ENCODE measurements at places on chromosomes 13 and 19.
A peak's percentile ranks its signal among the peaks of the same experiment; 100 is the strongest.

DNA sequence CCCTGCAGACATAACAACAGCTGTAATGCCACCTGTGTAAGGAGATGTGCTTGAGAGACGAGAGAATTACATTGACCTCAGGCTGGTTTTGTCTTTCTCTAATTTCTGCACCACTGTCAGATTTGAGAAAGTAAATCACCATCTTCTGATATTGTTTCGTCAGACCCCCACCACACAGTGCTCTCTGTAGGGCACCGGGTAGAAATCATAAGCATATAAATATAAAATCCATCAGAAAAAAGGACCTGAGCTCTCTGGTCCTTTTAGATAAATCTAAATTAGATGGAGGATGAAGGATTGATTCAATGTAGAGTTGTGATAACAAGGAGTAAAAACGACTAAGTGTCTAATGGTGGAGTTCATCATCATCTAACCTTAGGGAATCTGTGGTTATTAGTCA is 1981.0 kb upstream of the PRR20A start:
- DNase-seq: no peak

DNA sequence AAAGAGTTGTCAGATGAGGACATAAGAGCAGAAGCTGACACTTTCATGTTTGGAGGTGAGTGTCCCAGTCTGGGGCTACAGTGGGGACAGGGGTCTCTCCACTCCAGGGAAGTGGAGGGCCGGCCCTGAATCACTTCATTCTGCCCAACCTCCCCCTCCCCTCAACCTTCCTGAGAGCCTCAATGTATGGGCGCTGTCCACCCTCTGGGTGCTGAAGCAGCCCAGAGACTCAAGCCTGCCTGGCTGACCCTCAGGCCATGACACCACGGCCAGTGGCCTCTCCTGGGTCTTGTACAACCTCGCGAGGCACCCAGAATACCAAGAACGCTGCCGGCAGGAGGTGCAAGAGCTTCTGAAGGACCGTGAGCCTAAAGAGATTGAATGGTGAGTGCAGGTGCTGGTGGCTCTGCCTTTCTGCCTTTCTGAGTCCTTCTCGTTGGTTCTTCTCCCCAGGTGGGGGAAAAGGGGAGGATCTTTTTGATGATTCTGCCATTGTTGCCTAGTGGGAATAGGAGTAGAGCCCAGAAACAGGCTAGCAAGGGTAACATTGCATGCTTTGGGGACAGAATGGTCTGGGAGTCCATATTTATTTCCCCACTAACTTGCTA is 8.8 kb downstream of the CYP4F8 start:
- DNase-seq: peak; percentile 47

DNA sequence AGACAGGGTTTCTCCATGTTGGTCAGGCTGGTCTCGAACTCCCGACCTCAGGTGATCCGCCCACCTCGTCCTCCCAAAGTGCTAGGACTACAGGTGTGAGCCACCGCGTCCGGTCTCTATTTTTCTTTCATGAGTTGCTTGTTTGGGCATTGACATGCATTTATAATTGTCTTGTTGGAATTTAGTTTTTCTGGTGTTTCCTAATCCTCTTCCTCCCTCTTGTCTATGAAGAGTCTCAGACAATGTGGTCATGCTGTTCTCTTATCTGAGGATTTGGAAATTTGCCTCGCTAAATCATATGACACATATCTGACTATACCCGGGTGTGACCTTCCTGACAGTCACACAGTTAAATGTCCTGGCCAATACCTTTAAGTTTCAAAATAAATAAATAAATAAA is 7.4 kb upstream of the CEACAM18 start:
- DNase-seq: no peak

GRCh38 chr13:94182185-94182761 is 297.2 kb downstream of the DCT start:
- DNase-seq: no peak

GRCh38 chr19:35710784-35711723 is 6.7 kb downstream of the ZBTB32 start:
- DNase-seq: no peak

DNA sequence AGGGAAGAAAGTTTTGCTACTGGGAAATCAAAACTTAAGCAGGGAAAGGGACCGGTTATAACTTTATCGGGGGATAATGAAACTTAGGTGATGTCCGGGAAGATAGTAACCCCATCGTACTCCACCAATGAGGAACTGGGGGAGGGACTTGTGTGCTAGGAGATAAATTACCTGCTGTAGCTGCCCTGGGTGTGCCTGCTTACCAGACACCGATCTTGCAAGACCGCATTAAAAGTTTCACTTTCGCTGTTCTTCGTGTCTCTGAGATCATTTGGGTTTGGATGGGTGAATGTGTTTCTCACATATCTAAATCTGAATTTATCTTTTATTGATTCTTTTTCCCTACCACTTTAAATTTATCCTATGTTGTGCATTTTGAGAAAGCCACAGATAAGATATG is 381.4 kb downstream of the SLITRK6 start:
- no peak for DNase-seq

DNA sequence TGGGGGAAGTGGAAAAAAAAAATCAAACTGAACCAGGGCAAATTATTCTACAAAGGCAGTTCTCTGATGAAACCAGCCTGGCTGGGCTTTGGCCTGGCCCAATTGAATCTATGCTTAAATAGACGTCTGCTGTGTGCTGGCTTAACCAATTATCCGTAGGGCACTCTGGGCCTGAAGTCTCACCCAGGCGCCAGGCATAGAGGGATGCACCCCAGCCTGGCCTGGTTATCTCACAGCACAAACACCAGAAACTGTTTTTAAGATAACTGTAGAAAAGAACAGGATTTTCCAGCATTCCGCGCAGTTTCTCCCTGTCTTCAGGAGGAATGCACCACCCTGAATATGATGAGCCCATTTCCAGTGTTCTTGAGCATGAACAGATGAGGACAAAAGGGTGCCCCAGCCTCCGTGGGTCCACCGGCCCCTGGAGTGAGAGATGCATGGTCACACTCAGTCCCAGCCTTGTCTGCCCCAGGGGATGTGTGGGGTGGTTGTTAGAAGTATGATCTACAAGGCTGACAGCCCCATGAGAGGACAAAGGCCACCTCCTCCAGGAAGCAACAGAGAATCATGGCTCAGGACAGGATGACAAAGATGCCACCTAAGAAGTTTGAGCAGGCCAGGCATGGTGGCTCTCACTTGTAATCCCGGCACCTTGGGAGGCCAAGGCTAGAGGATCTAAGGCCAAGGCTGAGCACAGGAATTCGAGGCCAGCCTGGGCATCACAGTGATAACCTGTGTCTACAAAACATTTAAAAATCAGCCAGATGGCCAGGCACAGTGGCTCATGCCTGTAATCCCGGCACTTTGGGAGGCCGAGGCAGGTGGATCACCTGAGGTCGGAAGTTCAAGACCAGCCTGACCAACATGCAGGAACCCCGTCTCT is 50.2 kb downstream of the PEPD start:
- DNase-seq: no peak

GRCh38 chr13:111283991-111284390 is 36.5 kb upstream of the TEX29 start:
- no peak for DNase-seq
